ENCODE measurements at places on chromosomes 2 and 18. TPM values are rescaled to one million over a fixed set of nuclear protein-coding genes. Genes with fewer than 3 reads are reported as not detected.

- no peak for DNase-seq
Measured at GRCh38 chr2:69677914-69678313, 34.4 kb upstream of the AAK1 start.

- DNase-seq: no peak
Measured at GRCh38 chr18:68504441-68505177, 210.3 kb downstream of the TMX3 start.

The CLEC4F gene
- polyA plus RNA-seq: not detected

The TLX2 gene
- polyA plus RNA-seq: not detected

The POTEC gene
- polyA plus RNA-seq: not detected
